ENCODE measurements at places on chromosomes 7 and 10.
A peak's percentile ranks its signal among the peaks of the same experiment; 100 is the strongest.

DNA sequence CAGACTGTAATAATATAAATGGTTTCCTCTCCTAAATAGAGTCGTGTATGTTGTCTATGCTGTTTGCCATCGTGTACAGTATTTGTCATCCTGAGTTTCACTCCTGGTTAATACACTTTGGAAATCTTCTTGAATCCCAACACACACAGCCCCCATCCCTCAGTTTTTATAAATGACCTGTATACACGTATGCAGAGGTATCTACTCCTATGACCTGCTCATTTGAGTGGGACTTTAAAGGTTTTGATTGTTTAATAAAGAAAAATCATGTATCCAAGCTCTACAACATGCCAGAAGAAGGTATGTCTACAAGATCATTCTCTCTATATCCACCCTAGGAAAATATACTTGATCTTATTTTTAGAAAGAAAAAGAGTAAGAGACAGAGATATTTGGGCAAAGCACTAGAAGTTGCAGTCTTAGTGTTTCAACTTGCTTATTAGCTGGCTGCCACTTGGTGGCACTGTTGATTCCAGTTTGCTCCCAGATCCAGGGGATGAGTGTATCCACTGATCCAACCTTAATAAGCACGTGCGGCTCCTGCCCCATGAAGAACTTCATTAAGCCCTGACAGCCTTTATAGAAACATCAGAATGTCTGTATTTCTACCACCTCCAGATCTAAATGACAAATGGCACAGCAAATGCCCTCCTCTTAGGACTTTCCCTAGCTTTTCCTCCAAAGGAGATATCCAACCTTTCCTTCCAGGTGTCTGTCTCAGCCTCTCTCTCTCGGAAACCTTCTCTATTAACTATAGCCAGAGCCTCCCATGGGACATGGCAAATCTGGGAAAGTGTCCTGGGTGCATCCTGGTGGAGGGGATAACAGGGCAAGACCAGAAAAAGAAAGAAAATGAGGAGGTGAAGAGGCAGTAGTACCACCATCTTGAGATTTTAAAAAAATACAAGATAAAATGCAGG is 181.6 kb upstream of the NEBL start:
- peak; percentile 42 for DNase-seq

GRCh38 chr7:50610521-50611277 is 45.5 kb upstream of the DDC start:
- no peak for DNase-seq

DNA sequence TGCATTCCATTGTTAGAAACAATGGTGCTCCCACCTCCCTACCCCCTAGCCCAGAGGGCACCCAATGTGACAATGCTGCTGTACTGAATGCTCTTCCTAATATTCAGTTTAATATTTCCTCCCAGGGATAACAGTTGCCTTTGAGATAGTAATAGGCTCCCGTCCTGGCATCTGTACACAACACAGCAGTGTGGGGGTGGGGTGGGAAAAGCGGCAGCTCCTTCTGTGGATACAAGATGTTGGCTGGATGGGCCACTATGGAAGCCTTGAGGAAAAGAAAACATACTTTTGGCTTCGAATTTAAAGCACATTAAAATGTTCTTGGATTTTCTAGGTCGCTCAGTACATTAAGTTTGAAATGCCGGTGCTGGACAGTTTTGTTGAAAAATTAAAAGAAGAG is 9.2 kb upstream of the ZNF22 start:
- DNase-seq = no peak

GRCh38 chr7:94064541-94065191 is 60.5 kb upstream of the BET1 start:
- DNase-seq = no peak

GRCh38 chr7:39888171-39888853 is 61.7 kb upstream of the CDK13 start:
- no peak for DNase-seq

DNA sequence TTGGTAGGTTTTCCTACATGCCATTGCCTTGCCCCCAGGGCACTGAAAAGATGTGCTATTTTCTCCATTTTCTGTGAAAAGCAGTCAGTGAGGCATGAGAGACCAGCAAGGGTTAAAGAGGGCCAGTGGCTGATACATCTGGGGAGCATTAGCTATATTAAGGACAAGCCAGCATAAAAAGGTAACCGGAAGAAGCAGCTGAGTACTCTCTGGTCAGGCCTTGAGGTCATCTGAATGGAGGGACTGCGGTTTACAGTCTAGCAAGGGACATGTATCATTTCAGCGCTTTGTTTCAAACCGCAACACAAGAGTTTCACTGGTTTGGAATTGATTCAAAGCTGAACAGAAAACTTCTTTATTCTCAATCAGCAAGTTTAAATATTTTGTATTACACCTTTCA is 120.4 kb downstream of the EPDR1 start:
- no peak for DNase-seq

- DNase-seq = no peak
Measured at GRCh38 chr10:191703-192518, 56.7 kb downstream of the ZMYND11 start.

GRCh38 chr7:33448035-33448434 is 318.7 kb downstream of the BBS9 start:
- DNase-seq = no peak

- no peak for DNase-seq
Measured at GRCh38 chr10:74831518-74832120, 5.2 kb downstream of the KAT6B start.

GRCh38 chr10:26481914-26482550 is 43.9 kb downstream of the APBB1IP start:
- no peak for DNase-seq

- DNase-seq = no peak
Measured at GRCh38 chr10:50572017-50572491, 51.7 kb downstream of the SGMS1 start.

GRCh38 chr7:28112883-28113540 is 67.6 kb downstream of the JAZF1 start:
- no peak for DNase-seq

- no peak for DNase-seq
Measured at GRCh38 chr10:10803278-10803677, 214.4 kb upstream of the CELF2 start.

GRCh38 chr7:103851357-103851756 is 138.1 kb downstream of the RELN start:
- DNase-seq = no peak

- DNase-seq = no peak
Measured at GRCh38 chr10:88901206-88901983, 21.4 kb downstream of the STAMBPL1 start.

GRCh38 chr7:104054362-104054761 is 64.9 kb upstream of the RELN start:
- no peak for DNase-seq

DNA sequence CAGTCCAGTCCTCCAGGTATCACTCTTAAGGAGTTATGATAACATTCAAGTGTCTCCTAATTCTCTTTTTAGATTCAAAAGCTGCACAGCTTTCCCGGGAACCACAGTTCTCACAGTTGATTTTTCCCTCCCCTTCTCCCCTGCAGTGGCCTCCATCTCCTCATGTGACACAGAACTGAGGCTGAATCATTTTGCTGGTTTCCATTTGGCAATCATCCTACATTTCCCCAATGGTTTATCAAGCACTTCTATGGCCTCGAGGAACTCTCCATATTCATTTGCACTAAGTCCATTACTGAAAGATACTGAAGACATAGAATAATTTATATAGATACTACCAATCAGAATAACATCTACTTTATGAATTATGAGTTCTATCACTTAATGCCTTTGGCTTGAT is 484.9 kb downstream of the GPAM start:
- DNase-seq = no peak

GRCh38 chr7:35424440-35424839 is 170.5 kb upstream of the TBX20 start:
- DNase-seq = no peak

DNA sequence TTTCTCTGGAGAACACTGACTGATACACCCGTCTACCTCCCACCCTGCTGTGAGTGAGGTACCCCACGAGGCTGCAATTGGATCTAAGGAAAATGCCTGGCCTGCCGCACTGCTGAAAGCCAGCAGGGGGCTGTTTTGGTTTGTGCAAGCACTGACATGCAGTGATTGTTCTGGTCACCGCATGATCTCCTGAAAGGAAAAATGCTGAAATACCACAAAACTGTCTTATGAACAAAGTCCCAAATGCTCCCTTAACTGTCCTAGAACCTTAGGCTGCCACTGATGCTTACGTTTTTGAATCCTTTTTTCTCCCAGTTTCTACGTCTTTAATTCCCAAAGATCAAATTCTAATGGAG is 132.7 kb downstream of the JCAD start:
- no peak for DNase-seq

DNA sequence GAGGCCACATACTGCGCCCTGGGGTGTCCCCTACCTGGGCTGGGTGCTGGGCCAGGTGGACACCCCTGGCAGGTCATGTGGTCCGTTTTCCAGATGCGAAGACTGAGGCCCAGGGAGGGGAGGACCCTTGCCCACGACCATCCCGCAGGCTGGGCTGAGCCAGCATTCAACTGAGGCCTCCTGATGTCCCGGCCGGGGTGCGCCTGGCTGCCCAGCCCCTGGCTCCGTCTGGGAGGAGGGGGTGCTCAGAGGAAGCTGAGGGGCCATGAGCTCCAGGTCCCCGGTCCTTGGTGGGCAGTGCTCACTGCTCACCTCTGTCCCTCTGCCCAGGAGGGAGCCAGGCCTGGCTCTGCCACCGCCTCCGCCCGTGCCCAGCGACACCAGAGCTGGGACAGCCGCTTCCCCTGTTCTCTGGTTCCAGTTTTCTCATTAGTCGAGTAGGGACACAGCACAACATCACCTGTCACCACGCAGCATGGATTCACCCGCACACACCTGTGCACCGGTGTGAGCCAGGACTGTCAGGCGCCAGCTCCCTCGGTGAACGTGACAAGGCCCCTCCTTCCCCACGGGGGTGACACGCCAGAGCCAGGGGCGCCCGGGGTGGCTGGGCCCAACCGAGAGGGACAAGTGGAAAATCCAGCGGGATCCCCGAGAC is 139.7 kb downstream of the ELFN1 start:
- no peak for DNase-seq

GRCh38 chr10:123855008-123855684 is 36.5 kb downstream of the CPXM2 start:
- no peak for DNase-seq

- no peak for DNase-seq
Measured at GRCh38 chr10:34088208-34088794, 726.8 kb downstream of the PARD3 start.

DNA sequence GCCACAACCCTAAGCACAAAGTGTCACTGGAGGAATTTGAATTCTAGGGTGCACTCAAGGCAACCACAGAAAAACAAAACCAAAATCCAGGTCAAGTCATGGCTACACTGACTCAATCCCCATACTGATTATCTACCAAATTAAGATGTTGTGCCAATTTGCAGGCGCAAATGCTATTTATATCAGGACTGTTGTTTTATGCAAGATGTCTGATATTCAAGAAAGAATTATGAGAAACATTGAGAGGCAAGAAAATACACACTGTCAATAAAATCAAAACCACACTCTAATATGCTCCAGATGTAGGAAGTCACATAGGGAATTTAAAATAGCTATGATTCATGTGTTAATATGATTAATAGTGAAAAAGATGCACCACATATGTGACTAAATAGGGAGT is 141.3 kb upstream of the MINDY3 start:
- no peak for DNase-seq

GRCh38 chr7:101220295-101220694 is 2.3 kb downstream of the ZNHIT1 start:
- DNase-seq = no peak

DNA sequence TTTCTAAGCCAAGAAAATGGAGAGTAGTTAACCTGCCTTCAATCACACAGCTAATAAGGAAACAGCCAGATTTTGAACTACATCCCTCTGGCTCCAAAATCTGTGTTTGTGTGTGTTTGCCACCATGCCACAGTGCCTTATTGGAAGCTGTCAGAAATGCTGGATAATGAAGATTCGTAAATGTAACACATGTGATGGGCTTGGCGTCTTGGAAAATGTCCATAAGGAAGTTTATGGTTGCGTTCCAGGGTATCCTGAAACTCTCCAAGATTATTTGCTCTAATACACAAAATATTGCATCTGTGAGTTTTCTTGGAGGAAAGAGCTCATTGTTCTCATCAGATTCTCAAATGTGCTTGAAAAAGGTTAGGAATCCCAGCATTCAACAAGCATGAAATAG is 22.7 kb downstream of the MYOF start:
- DNase-seq = no peak

GRCh38 chr10:129939416-129940275 is 24.4 kb downstream of the EBF3 start:
- DNase-seq = no peak

DNA sequence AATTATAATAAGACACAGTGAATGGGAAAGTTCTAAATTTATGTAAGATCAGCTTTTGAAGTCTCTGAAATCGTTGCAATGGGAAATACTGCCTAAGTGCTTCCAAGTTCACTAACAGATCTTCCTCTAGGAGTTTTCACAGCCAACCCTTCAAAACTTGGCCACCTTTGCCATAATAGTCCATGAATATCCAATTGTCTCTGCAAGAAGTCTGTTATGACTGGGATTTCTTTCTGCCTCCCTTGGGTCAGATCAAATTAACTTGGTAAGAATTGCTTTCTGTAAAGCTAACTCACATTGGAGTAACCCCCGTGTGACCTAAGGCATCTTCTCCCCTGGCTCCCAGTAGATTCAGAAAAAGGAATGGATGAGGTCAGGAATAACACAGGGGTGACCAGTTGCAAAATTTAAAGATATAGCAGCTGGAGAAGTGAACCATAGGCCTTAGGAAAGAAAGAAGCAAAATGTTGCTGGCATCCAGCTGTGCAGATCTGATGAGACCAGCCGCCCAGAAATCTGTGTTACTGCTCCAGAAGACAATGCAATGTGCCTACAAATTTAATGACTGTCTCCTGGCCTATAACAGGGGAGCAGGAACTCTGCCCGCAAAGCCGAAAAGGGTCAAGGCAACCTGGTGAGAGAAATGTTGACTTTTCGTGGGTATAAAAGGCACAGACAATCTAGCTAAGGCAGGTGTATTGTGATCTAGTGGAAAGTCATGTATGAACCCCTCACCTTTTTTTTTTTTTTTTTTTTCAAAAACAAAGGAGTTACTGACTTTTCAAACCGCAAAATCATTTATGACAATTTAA is 7.5 kb upstream of the OPTN start:
- no peak for DNase-seq

DNA sequence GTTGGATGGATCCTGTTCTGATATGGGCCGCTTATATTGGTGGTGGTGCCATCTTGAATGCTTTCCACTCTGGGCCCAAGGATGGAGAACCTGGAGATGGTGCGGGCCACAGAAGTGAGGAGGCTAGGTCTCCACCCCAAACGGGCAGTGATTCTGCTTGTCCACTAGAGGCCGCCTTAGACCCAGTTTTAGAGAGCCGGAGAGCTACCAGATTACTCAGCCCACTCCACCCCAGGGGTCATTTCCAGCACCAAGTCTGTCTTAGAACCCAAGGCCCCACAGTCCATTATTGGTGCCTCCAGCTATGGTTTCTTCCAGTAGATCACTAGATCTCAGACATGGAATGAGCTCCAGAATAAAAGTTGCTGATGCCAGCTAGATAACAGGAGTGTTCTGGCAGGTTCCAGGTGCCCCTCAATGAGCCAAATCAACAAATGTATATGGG is 11.8 kb upstream of the CAMK2G start:
- peak; percentile 57 for DNase-seq
